PC-3 (cell line): ENCODE measurements at places on chromosomes 3 and 15. TPM values are rescaled to one million over a fixed set of nuclear protein-coding genes. Genes with fewer than 3 reads are reported as not detected.

LRRIQ4 gene
- 0.52 TPM in 1 of 2 replicates, not detected in the other for total RNA-seq

PLA2G4D gene
- total RNA-seq: 0.17 and 0.55 TPM in 2 replicates

FBXW12 gene
- not detected in 2 replicates for total RNA-seq

DNA sequence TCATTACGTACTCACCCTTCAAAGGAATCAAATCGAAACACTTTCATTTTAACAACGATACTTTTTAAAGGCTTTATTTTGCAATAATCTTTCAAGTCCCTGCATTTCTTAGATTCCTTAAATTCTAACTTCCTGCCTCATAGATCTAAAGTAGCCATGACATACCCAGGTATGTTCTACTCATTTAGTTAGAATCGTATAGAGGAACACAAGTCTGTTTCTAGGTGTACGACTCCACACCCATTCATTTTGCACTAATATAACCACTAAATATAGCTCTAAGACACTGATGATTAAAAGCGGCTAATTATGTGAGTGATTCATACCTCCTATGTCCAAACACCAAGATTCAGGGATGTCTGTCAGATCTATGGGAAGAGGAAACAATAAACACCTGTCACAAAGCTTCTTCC, 1.3 kb downstream of the ATP13A3 start:
- H3K27ac ChIP-seq: peak overlapping the region; percentile 24; the same call in 1 of the 2 replicates
- peaks cover 45% of the 10 kb centered on the region for H3K4me1 ChIP-seq
- H3K27me3 ChIP-seq: no peaks in the 10 kb centered on the region
- peak; percentile 44 for DNase-seq
- peak overlapping the region; percentile 92 for H3K4me3 ChIP-seq

GRCh38 chr3:175342196-175342595, 483.1 kb downstream of the NAALADL2 start:
- H3K36me3 ChIP-seq: no peaks in the 10 kb centered on the region
- H3K27ac ChIP-seq: no peak overlapping the region
- DNase-seq: peak; percentile 36
- no peaks in the 10 kb centered on the region for H3K27me3 ChIP-seq
- peaks cover 31% of the 10 kb centered on the region for H3K4me1 ChIP-seq

DNA sequence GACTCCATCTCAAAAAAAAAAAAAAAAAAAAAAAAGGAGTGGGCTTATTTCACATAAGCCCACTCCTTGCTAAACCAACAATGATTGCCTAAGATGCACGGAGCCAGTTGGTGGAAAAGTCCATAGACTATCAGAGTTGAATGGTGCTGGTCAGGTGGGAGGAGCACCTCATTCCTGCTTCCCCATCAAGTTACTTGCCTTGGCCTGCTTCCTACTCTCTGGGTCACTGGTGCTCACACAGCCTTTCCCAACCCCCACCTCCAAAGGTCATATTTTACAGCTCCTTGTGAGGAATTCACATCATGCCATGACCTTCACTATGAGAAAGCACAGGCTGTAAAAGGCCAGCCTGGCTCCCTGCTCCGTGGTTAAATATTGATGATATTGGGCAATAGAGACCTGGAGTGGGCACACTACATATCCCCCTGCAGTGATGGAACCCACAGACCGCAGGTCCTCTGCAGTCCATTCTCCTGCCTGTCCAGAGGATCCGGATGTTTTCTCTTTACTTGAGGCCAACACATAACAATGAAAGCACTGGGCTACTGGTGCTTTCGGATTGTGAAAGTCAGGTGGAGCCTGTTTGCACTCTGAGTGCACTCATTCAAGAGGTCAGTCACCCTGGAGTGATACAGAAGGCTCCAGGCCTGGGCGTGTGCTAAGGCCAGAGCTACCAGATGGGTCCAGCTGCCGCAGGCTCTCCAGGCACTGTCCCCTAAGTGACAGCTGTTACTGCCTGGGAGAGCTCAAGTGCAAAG, at the start of gene SLC51B:
Gene SLC51B, plus strand, starts transcription at position 664 of the 758 bp plus-strand sequence. CDS start 4,618 bp downstream, outside the sequence.
- H3K27ac ChIP-seq: no peak within 1 kb of the TSS
- H3K27me3 ChIP-seq: no peaks in the 10 kb centered on the region
- no peak within 1 kb of the TSS for H3K4me3 ChIP-seq
- peaks cover 19% of the 10 kb centered on the region; the same call in 1 of the 2 replicates for H3K4me1 ChIP-seq

DNA sequence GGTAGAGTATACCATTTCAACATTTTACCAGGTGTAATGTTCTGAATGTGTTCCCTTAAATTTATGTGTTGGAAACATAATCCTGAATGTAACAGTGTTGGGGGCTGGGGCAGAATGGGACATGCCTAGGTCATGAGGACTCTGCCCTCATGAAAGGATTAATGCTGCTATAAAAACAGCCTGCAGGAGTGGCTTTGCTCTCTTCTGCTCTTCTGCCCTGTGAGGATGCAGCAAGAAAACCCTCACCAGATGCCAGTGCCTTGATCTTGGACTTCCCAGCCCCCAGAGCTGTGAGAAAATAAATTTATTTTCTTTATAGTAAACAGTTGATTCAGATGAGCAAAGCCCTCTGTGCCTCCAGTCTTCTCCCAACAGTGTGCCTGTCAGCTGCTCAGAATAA, 326.0 kb upstream of the ONECUT1 start:
- DNase-seq: no peak
- no peak overlapping the region for H3K27ac ChIP-seq
- H3K27me3 ChIP-seq: 0 out of 2 replicates have a peak, but pooled peaks cover 9% of the 10 kb centered on the region
- no peaks in the 10 kb centered on the region for H3K36me3 ChIP-seq
- H3K4me3 ChIP-seq: no peak overlapping the region

DNA sequence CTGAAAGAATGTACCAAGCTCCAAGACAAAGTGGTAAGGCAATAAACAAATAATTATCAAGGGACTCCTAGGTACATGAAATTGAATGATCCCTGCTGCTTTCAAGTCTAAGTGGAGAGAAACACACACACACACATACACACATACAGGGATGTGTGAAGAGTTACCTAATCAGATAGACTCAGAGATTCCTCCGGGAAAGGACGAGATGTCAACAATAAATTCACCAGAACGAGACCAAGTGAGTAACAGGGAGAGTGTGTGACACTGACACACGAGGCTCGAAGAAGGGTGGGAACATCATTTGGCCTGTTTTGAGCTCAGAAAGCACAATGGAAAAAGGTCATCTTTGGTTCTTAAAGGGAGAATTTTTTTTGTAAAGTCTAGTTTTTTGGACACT, 13.4 kb downstream of the LRIG1 start:
- H3K27me3 ChIP-seq: no peaks in the 10 kb centered on the region
- no peak for DNase-seq
- H3K4me1 ChIP-seq: no peaks in the 10 kb centered on the region
- no peak overlapping the region for H3K27ac ChIP-seq
- H3K4me3 ChIP-seq: no peak overlapping the region
